Foreskin fibroblast (primary cell): ENCODE measurements at places on chromosomes 12 and 14.

- no peak for DNase-seq
These were observed 15.5 kb upstream of the PLA2G1B start for GRCh38 chr12:120343039-120343537.

DNA sequence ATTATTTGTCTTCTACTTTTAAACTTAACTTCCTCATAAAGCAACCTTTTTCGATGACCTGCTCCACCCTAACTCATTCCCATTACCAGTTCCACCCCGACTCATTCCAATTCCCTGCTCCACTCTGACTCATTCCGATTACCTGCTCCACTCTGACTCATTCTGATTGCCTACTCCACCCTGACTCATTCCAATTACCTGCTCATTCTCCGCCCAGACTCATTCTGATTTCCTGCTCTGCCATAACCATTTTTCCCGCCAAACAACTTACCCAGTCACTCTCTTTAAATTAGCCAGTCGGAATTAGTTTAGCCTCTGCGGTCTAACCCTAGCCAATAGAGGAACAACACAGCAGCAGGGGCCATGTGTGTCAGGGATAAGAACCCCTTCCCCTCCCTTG is 249.1 kb downstream of the DPY19L2 start:
- DNase-seq = no peak

DNA sequence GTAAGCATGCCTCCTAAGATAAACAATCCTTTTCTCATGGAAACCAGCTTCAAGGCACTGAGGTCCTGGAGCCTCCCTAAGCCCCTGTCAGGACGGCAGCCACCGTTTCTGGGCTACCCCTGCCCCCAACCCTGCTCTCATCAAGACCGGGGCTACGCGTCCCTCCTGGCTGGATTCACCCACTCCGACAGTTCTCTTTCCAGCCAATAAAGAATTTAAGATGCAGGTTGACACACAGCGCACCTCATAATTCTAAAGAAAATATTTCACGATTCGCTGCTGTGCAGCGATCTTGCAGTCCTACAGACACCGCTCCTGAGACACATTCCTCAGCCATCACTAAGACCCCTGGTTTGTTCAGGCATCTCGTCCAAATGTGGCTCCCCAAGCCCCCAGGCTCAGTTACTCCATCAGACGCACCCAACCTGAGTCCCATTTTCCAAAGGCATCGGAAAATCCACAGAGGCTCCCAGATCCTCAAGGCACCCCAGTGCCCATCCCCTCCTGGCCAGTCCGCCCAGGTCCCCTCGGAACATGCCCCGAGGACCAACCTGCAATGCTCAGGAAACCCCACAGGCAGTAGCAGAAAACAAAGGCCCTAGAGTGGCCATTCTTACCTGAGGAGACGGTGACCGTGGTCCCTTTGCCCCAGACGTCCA is 336.3 kb downstream of the TMEM121 start:
- no peak for DNase-seq

- peak; percentile 34 for DNase-seq
These were observed 78.7 kb downstream of the NEDD1 start for GRCh38 chr12:96985515-96986362.

- DNase-seq = no peak
These were observed 105.8 kb downstream of the PAH start for GRCh38 chr12:102811110-102811737.

DNA sequence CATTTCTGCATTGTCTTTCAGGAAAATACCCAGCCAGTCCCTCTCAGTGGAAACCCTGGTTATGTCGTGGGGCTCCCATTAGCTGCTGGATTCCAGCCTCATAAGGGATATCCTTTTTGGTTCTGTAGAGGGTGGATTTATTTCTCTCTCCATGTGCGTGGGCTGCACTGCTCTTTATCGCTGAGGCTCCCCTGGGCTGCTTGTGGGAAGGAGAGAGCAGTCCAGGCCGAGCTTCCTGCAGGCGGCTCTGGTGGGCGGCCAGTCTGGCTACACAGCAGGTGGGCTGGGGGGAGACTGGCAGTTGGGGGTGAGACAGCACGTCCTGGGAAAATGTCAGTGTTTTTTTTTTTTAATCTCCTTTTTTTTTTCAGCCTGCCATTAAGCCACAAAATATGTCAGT is 27.6 kb downstream of the TCTN1 start:
- no peak for DNase-seq

DNA sequence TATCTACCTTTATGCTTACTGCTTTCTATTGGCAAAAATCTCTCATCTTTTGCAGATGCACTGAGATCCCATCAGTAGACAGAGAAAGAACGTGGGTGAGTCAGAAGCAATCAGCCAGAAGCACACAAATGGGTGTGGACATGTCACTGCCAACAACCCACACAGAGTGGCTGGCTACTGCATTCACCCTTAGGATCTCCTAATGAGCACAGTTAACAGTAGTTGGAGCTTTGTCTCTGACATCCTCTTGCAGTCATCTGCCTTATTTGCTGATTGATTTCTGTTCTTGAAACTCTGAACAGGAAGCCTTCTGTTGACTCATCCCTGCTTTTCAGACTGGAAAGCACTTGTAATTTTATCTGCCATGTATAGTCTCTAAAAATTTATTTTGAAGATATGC is 117.2 kb downstream of the RGS6 start:
- DNase-seq = no peak

GRCh38 chr14:64195199-64195598 is 99.0 kb downstream of the ESR2 start:
- no peak for DNase-seq

- DNase-seq = no peak
These were observed 397.5 kb upstream of the CCDC196 start for GRCh38 chr14:66088656-66089055.

DNA sequence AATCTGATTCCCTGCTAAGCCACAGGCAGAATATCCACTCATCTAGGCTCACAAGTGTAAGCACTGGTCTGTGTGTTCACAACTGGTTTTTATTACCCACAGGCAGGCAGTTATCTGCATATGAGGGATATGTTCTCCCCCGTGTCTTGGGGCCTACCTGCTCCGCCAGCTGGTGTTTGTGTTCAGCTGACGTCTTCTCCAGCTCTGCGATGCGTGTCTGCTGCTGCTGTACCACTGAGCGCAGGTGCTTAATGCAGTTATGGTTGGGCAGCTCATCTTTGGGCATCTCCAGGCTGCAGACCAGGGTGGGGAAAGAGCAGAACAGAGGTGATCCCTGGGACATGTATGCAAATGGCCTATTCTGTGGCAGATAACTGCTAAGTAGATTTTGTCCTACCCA is 13.7 kb downstream of the RNF41 start:
- no peak for DNase-seq

DNA sequence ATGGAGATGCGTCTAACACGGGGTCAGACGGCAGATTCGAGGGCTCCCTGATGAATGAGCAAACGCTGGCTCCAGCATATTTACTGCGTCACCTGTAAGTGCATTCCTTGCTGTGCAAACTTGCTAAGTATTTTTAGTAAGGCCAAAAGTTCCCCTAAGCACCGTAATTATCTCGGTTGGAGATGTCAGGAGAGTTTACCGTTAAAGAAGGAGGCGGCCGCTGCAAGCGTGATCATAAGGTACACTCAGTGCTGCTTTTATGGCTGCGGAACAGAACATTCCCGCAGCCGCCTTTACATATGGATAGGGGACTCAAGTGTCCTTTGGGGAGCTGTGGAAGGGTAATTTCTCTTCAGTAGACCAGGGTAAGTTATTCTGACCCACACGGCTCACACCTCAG is 175.6 kb downstream of the GLT1D1 start:
- no peak for DNase-seq

- DNase-seq = no peak
These were observed 189.0 kb downstream of the NTF3 start for GRCh38 chr12:5620896-5621295.

- DNase-seq = no peak
These were observed 645 bp upstream of the KLHDC1 start for GRCh38 chr14:49692193-49692757.

- DNase-seq = peak; percentile 4
These were observed 94.1 kb downstream of the MSRB3 start for GRCh38 chr12:65372574-65372973.

- DNase-seq = no peak
These were observed 429.1 kb downstream of the BCAT1 start for GRCh38 chr12:24519759-24520158.

- no peak for DNase-seq
These were observed 17.5 kb upstream of the ERGIC2 start for GRCh38 chr12:29398495-29398894.

- DNase-seq = no peak
These were observed 14.2 kb downstream of the TMEM63C start for GRCh38 chr14:77195766-77196165.

- peak; percentile 16 for DNase-seq
These were observed 244.8 kb downstream of the DACT1 start for GRCh38 chr14:58882577-58883018.

DNA sequence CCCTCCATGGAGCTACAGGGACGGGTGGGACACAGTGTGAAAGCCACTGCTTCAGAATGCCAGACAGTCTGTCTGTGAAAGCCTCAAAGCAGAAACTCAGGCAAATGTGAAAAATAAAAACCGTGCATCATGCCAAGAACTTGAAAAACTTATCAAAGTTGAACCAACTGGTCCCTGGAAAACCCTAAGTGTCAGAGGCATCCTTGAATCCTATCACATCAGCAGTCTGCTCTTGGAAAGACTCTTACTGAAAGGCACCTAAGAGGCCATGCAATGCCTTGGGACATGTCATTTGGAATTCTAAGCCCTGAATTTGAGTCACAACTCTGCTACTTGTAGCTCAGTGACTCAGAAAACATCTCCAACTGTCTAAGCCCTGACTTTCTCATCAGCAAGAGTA is 62.4 kb upstream of the GRIN2B start:
- DNase-seq = no peak

- no peak for DNase-seq
These were observed 171.0 kb downstream of the ADGRD1 start for GRCh38 chr12:131124487-131125280.

- DNase-seq = no peak
These were observed 290.3 kb downstream of the DPF3 start for GRCh38 chr14:72603639-72604038.

DNA sequence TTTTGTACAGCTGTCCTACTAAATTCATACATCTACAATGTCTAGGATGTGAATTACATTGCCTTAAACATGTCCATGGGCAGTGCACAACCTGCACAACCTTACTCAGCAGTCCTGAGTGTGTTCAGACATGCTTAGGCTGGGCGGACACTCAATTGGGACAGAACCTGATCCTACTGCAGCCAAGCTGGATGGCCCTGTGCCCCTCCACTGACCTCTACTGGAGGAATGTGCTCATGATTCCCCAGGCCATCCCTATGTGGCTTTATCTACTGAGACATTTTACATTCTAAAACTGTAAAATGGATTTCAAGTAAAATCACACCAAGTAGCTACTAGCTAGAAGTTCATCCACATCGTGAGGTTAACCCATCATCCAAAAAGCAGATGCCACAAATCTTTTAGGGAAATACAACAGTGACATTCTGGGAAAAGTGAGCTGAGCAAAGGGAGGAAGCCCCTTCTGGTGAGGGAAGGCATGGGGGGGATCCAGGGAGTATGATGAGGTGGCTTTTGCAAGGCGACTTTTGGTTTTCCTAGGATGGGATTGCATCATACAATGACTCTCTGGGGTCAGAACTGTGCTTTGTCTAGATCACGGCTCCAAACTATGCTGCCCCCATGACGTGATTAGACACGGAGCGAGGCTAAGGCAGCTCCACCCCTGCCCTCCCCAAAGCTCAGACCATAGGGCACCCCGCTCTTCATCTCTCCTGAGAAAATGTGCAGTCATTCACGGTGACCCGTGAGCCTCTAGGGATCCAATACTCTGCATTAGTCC is 911.7 kb upstream of the TMEM132C start:
- peak; percentile 79 for DNase-seq

DNA sequence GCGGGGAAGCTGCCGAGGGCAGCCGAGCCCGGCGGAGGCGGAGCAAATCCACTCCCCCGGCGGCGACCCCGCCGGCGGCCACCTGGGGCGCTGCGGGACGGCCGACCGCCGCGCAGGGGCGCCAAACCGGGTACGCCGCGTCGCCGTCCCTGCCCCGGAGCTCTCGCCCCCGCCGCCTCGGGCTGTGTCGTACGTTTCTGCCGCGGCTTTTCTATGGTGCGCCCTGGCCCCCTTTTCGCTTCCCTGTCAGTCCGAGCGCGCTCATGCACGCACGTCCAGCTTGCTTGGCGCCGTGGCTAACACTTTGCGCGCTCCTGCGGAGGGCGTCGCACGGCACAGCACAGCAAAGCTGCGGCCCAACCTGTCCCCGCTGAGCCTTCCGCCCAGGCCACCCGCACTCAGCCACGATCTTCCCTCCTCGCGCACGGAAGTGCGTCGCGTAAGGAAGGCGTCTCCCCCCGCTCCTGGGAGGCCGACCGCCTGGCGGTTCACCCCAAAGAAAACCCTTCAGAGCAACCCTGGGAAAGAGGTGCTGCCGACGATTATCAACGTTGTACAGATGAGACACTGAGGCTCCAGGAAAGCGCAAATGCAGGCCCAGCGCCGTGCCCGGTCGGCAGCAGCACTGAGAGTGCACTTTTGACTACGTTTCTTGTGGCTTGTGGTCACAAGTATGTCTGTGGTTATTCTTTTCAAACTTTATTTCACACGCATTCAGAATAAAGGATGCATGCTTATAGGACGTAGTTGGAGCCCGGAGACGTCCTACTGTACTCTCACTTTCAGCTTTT is at the start of gene HECTD1:
HECTD1 (minus strand) TSS at position 39 of the 791 bp plus-strand sequence. CDS start 1,857 bp downstream, outside the sequence.
- DNase-seq = peak; percentile 95

GRCh38 chr12:104522985-104523722 is 66.4 kb downstream of the CHST11 start:
- no peak for DNase-seq

- peak; percentile 72 for DNase-seq
These were observed 9.4 kb downstream of the GCH1 start for GRCh38 chr14:54893151-54893760.

- peak; percentile 56 for DNase-seq
These were observed 25.8 kb upstream of the STRAP start for GRCh38 chr12:15856097-15856982.

GRCh38 chr14:47662466-47662865 is 12.9 kb downstream of the MDGA2 start:
- DNase-seq = no peak

- no peak for DNase-seq
These were observed 6.5 kb downstream of the AMHR2 start for GRCh38 chr12:53430116-53430515.

DNA sequence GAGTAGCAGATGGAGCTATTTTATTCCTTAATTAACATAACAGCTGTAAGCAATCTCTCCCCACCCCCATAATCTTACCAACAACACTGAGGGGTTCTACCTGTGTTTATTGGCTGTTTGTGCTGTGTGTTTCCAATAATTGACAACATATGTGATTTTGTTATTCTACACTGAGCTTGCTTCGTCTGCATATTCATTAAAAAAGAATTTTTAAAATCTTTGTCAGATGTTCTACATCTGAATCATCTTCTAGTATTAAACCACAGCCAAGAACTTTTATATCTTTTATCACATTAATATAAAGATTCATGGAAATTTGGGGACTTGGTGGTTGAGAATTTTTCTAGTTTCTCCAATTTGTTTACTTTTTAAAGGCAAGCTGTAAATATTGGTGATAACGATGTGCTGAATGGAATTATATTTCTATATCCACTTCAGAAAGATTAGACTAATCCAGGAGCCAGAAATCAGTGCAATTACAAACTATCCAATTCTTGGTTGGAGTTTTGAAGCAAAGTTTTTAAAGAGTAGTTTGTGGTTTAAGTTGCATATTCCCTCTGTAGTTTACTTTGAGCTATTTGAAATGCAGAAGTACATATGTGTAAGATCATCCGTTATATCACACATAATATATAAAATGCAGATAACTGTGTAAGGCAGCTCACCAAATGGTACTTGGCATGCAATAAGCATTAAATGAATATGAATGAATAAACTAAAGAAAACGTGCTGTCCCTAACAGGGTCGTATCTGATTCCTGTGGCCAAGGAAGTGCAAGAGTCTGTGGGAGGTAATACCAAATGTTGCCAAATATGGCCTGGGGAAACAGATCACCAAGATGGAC is 206.9 kb downstream of the PELI2 start:
- peak; percentile 58 for DNase-seq
